ENCODE measurements at places on chromosomes 1 and 21. TPM values are rescaled to one million over a fixed set of nuclear protein-coding genes. Genes with fewer than 3 reads are reported as not detected.

DNA sequence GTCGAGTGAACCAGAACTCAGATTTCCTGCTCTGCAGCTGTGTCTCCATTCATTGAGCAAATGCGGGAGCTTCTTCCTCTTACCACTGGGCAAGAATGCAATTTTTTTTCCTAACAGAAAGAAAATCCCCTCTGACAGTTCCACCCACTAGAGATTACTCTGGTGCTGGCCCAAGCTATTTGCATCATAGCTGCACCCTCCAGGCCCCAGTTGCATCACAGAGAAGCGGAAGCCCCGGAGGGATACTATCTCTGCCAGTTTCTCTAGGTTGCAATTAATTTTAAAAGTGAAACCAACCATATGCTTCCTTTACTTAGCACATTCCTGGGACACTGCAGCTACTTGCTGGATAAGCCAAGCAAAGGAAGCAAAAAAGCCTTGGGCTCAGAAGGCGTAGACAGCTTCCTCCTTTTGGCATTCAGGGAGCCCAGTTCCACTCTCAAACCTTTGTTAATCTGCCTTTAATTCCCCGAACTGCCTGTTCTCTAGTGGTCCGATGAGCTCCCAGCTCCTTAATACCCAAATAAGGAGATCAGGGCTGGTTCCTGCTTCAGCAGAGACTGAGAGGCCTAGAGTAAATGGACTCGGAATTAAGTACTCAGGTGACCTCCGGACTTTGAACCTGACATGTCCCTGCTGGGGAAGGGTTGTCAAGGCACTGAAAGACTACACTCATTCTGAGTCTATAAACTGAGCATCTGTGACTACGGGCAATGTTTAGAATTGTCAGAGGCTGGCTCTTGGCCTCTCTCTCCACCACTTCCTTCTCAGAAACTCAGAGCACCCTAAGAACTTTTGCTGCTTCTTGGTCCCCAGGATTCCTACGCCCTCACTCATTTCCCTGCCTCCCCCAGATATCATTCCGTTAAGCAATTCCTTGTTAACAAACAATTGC lies 72.5 kb upstream of the TNFSF18 start:
- peak; percentile 30 for DNase-seq

LCE1A gene
- not detected for total RNA-seq

GRCh38 chr1:175394739-175395138 lies 202.2 kb upstream of the KIAA0040 start:
- no peak for DNase-seq

HS2ST1 gene
- total RNA-seq: 11.9 TPM

DNA sequence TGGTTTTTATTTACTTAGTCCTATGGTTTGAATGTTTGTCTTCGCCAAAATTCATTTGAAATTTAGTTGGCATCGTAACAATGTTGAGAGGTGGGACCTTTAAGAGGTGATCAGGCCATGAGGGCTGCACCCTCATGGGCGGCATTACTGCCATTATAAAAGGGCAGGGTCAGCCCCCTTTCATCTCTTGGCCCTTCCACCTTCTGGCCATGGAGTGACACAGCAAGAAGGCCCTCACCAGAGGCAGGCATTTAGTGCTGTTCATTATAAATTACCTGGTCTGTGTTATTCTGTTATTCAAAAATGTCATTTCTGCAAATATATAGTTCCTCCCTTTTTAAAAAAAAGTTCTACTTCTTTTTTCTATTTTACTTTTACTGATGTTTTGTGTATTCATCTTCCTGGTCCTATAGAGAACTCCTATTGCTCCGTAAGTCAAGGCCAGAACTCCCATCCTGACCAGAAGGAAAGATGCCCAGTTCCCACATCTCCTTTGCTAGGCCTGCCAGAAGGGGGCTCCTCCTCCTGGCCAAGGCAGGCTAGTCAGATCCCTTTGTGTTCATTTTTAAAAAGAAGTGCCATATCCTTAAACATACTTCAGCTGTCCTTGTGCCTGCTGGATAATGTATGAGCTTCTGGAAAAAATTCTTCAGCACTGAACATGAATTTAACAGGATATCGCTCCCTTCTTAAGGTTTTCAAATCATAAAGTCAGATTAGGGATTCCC lies 10.0 kb upstream of the LBR start:
- DNase-seq: no peak
